CD4-positive, alpha-beta T cell treated with Interleukin-15 for 4 hours (primary cell): ENCODE measurements at places on chromosomes 6 and 20.

DNA sequence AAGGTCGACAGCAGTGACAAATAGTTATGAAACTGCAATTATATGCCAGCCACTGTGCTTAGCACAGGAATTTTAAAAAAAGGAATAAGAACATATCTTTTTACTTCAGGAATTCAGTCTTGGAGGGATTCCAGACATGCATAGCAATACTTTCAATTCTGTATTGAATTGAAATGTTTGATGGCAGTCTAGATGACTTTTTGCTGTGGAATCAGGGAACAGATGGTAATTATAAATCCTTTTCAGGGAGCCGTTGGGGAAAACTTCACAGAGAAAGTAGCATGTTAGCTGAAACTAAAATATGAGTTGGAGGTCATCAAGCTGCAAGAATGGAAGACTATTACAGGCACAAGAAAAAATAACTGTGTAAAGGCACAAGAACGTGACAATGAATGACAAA is 74.8 kb downstream of the IMPG1 start:
- no peak for DNase-seq

GRCh38 chr6:125077453-125077852 is 76.1 kb upstream of the TPD52L1 start:
- no peak for DNase-seq

DNA sequence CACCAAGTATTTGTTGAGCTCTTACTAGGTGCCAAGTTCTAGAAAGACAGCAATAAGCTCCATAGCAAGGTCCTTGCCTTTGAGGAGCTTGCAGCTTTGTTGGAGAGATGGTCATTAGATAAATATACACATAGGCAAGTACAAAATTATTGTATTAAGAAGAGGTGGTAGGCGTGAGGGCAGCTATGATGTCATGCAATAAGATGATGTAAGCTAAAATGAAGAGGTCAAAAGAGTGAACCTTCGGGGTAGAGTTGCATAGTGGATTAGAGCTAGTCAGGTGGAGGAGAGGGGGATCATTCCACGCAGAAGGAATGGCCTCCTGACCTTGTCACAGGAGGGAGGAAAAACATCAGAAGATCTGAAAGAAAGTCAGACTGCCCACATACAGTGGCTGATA is 141.9 kb upstream of the PCSK2 start:
- DNase-seq: no peak

GRCh38 chr20:2751878-2752566 is 48.4 kb downstream of the CPXM1 start:
- peak; percentile 57 for DNase-seq

DNA sequence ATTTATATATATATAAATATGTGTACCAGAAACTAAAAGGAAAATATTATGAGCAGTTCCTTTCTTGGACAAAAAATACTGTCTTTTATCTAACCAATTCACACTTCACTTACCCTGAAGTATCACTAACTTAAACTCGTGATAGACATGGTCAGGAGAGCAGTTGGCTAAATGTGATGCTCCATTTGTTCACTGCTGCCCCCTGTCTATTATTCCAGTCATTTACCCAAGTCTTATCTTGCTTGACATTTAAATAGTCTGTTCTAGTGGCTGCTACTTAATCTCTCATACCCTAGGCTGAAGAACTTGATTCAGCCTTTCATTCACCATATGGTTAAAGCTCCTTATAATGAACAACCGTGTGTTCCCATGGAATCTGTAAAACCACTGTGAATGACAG is 789.6 kb upstream of the EYS start:
- DNase-seq: no peak

GRCh38 chr6:170147832-170148708 is 142.8 kb downstream of the DLL1 start:
- DNase-seq: peak; percentile 40

- DNase-seq: peak; percentile 60
These were observed 15.8 kb upstream of the RNF182 start for GRCh38 chr6:13908955-13909381.

DNA sequence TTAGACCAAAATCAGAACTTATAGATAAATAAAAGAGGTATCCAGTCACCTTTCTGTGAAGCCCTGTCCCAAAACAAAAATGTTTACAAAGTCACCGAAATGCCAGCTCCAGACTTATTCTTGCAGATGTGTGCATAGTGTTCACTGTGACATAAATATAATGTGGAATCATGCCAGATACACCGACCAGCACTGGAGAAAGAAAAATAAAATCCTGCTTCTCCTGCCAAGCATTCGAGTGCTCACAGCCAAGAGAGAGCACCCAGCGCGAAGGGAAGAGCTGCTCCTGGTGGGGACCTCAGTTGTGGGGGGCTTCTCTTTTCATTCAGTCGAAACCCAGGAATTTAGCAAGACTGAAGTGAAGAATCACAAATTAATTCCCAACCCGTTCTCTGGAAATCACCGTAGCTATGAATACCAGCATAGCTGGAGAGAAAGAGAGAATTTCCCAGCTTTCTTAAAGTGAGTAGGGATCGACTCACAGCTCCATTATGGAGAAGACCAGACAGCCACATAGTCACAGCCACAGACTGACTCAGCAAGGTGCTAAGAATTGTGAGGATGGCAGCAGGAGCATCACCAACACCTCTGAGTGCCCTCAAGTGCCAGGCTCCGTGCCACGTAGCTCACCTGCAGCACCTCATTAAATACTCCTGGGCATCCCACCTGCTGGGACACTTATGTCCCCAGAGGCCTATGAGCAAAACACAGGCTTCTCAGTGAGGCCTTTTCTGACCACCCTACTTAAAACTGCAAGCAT is 33.2 kb downstream of the BFSP1 start:
- DNase-seq: no peak

GRCh38 chr20:43046966-43047365 is 142.7 kb downstream of the PTPRT start:
- no peak for DNase-seq

- no peak for DNase-seq
These were observed 7.4 kb upstream of the PLCB1 start for GRCh38 chr20:8124639-8125038.

- peak; percentile 40 for DNase-seq
These were observed 7.6 kb upstream of the HLA-DRA start for GRCh38 chr6:32432050-32432450.

GRCh38 chr6:90494067-90494780 is 92.6 kb downstream of the MAP3K7 start:
- DNase-seq: no peak

DNA sequence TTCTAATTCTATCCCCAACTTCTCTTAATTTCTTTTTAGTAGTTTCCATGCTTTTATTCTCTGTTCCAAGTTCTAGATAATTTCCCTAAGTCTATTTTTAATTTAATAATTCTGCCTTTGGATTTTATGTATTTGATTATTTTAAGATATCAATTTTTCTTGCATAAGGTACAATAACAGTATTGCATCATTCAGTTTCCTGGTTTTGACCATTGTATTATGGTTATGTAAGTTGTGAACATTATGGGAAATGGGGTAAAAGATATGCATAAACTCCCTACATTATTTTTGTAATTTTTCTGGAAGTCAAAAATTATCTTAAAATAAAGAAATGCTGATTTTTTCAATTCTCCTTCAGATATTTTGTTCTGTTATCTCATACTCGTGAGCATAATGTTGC is 21.1 kb upstream of the CENPW start:
- DNase-seq: no peak

- DNase-seq: no peak
These were observed 51.6 kb upstream of the ASIP start for GRCh38 chr20:34189572-34190163.

DNA sequence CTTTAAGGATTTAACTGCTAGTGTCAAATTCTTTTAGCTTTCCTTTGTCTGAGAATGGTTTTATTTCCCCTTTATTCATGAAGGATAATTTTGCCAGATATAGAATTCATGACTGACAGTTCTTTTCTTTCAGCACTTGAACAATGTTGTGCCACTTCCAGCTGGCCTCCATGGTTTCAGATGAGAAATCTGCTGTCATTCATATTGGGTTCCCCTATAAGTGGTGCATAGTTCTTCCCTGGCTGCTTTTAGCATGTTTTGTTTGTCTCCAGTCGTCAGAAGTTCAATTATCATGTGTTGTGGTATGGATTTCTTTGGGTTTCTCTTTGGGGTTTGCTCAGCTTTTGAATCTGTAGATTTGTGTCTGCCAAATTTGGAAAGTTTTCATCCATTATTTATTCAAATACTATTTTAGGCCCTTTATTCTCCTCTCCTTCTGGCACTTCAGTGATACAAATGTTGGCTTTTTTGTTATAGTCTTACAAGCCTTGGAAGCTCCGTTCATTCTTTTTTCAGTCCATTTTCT is 76.3 kb upstream of the TGM3 start:
- DNase-seq: no peak

- DNase-seq: no peak
These were observed 120.6 kb downstream of the MMUT start for GRCh38 chr6:49342410-49342809.

DNA sequence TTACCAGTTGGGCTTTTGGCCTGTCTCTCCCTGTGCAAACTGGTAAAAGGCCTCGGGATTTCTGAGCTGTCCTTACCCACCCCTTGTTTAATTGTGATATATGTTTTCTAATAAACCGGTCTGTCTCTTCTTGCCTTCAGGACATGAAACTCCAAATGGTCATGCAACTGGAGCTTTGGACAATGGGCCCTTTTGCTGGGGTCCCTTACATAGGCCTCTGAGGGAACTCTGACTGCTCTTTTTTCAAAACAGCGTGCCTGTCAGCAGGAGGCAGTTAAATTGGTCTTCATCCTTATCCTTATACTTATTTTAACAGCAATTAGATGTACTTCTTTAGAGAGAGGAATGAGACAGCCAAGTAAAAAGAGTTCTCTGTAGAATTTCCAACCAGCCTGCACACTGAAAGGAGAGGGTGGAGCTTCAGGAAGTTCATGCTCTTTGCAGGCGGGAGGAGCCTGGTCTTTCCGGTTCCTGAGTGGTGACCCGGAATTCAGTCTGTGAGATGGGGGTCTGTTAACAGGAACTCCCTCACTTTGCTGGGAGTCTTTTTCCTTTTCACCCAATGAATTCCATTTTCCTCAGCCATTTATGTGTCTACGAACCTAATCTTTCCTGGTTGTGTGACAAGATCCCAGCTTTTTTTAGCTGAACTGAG is 299.6 kb upstream of the GJE1 start:
- no peak for DNase-seq

DNA sequence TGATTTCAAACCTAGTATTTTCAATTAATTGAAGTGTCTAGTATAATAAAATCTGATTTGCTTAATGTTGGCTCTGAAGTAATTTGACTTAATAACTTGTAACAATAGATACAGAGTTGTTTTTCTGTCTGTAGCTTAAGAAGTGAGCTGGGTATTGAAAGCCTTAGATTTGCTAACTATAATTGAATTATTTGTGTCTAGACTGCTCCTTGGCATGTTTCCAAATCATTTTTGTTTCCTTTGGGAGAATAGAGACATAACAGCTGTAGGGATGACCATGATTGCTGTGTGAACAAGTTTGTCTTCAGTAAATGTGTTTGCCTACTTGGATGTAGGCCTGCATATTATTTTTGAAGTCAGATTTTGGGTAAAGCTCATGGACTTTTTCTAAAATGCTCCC is 115.4 kb downstream of the SCAF8 start:
- no peak for DNase-seq

GRCh38 chr6:25465941-25466340 is 186.1 kb upstream of the SCGN start:
- DNase-seq: no peak

- DNase-seq: no peak
These were observed 148.5 kb downstream of the FOXC1 start for GRCh38 chr6:1758076-1758679.

- no peak for DNase-seq
These were observed 503.8 kb downstream of the TFAP2B start for GRCh38 chr6:51322505-51322904.

- no peak for DNase-seq
These were observed 219.2 kb downstream of the CLVS2 start for GRCh38 chr6:123215211-123215610.

- no peak for DNase-seq
These were observed 2.5 kb downstream of the MYMX start for GRCh38 chr6:44219053-44219814.

DNA sequence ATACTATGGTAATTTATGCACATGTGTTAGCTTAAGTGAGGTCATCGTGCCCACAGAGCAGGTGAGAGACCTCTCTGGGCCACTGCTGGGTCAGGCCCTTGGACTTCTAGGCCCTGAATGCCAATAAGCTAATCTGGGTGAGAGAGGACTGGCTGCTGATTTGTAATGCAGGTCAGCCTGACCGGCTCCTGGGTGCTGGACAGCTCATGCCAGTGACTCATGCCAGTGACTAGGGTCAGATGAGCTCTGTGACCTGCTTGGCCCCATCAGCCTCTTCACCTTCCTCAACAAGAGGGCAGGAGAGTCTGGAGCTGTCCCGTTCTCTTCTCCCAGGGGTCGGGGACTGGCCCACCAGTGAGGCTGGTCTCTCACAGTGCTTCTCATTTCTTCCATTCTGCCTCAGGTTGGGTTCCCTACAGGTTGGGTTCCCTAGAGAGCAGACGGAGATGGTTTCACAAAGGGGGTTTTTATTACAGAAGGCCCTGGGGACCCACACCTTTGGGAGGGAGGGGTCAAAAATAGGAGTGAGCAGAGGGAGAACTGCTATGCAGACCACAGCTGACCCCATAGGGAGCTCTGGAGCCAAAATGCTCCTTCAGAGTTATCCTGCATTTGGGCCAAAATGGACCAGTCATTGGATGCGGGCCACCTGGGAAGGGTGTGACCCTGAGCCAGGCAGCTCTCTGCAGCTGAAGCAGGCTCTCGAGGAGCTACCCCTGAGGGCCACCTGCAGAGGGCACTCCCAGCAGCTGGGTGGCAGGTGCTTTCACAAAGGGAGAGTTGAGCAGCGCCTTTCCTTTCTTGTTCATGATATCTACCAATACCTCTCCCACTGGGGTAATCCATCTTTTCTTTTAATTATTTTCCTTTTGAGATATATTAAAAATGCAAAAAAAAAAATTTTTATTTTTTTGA is 2.2 kb upstream of the OXT start:
- no peak for DNase-seq

DNA sequence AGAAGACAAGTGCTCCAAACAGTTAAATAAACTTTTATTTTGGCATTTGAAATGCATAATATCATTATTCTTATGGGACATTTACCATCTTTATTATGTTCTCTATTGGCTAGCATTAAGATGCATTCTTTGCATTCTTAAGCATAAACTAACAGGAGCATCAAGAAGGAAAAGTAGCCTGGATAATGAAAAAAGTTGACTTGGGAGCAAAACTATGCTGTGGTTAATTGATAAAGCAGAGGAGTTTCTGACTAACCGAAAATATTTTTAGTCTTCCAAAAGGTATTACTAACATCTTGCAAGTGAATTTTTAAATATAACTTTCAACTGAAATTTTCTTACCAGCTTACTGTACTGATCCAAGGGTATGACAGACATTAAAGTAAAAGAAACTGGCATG is 140.3 kb downstream of the FLRT3 start:
- no peak for DNase-seq
